SK-N-SH (cell line): ENCODE measurements at places on chromosomes 5 and 9. TPM values are rescaled to one million over a fixed set of nuclear protein-coding genes. Genes with fewer than 3 reads are reported as not detected.

- DNase-seq = no peak
- no peak overlapping the region for H3K27ac ChIP-seq
- no peaks in the 10 kb centered on the region for H3K4me1 ChIP-seq
Observed at GRCh38 chr5:59062986-59063683, 480.3 kb downstream of the RAB3C start.

- H3K27me3 ChIP-seq = no peaks in the 10 kb centered on the region; the same call in 1 of the 2 replicates
- H3K27ac ChIP-seq = no peak overlapping the region
- no peaks in the 10 kb centered on the region for H3K4me1 ChIP-seq
Observed at GRCh38 chr5:175547842-175548241, 69.5 kb downstream of the SFXN1 start.

DNA sequence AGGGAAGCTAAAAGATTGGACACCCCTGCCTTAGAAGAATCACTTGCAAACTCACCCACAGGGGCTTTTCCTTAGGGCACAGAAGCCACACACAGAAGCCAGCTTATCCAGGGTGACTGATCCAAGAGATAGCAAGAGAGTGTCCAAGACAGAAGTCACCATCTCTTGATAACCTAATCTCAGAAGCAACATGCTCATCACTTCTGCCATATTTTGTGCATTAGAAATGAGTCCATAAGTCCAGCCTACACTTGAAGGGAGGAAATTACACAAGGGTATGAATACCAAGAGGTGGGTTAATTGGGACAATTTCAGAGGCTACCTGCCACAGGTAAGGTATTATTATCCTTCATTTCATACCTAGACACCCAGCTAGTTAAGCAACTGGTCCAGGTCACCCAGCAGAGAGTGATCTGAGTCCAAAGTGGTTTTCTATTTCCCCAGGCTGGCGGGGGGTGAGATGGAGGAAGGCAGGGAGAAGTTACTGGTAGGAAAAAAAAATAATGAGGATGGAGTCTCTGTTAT lies 3.7 kb upstream of the ERGIC1 start:
- no peaks in the 10 kb centered on the region for H3K27me3 ChIP-seq
- H3K36me3 ChIP-seq = no peaks in the 10 kb centered on the region
- no peak for DNase-seq
- H3K4me1 ChIP-seq = peaks cover 11% of the 10 kb centered on the region
- H3K27ac ChIP-seq = no peak overlapping the region
- H3K4me3 ChIP-seq = no peak overlapping the region

GRCh38 chr5:176533894-176534611 lies 3.1 kb downstream of the RNF44 start:
- no peak for DNase-seq
- no peak overlapping the region for H3K27ac ChIP-seq
- peaks cover 35% of the 10 kb centered on the region; the same call in 1 of the 2 replicates for H3K36me3 ChIP-seq
- no peaks in the 10 kb centered on the region for H3K27me3 ChIP-seq
- peaks cover 58% of the 10 kb centered on the region for H3K4me1 ChIP-seq

DNA sequence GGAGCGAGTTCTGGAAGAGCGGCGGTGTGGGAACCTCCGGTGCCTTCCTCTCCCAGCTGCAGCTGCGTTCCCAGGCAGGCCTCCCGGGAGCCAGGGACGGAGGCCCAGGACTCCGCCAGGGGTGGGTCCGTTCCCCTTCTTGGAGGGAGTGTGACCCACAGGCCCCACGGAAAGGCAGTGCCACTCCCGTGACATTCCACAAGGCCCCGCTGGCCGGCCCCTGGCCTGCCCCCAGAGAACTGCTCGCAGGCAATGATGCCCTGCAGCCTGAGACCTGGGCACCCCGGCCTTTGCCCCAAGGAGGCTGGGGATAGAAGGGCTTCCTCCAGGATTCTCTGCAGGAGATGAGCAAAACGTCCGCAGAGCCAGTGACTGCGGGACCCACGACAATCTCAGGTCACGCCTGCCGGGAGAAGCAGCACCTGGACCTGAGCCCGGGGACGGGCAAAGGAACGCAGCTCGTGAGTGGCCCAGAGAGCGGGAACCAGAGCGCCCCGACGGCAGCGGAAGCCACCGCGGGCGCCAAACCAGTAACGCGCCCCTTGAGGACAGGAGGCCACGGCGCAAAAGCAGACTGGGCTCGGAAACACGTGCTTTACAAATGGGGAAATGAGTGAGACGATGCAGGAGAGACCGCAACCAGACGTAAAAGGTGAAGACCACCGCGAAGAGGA lies 9.3 kb downstream of the OBP2B start:
- no peaks in the 10 kb centered on the region for H3K4me1 ChIP-seq
- H3K27ac ChIP-seq = no peak overlapping the region
- no peaks in the 10 kb centered on the region for H3K36me3 ChIP-seq
- H3K27me3 ChIP-seq = peaks cover 71% of the 10 kb centered on the region

GRCh38 chr5:107634981-107635848 lies 35.5 kb downstream of the EFNA5 start:
- H3K4me3 ChIP-seq = no peak overlapping the region
- no peak for DNase-seq
- no peaks in the 10 kb centered on the region; the same call in 1 of the 2 replicates for H3K4me1 ChIP-seq
- H3K27me3 ChIP-seq = no peaks in the 10 kb centered on the region

DNA sequence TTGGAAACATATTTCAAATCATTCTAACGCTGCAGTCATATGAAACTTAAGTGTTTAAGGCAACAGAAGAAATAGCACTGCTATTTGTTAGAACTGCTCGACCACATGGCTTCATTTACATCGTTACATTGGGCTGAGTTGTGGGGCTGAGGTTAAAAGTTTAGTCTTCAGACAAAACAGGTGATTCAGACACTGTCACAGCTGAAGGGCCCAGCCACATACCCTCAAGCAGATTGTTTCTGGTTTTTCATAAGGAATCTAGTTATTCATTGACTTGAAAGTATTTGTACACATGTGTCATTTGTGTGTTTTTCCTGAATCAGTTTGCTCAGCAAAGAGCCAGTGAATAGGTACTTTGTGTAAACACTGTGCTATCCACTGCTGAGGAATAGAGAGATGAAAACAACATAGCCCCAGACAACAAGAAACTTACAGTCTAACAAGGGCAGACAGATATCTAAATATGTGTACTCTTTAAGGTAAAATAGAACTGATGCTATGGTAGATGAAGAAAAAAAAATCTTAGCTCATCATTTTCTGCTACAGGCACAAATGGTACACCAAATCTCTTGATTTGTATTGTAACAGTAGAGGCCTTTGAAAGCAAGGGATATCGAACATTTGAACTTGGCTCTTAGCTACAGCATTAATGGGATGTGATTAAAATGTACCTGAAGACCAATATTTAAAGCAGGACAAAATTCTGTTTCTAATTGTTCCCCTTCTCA lies 357.6 kb upstream of the RPS23 start:
- H3K27me3 ChIP-seq = no peaks in the 10 kb centered on the region
- H3K4me1 ChIP-seq = no peaks in the 10 kb centered on the region
- no peak overlapping the region for H3K4me3 ChIP-seq
- DNase-seq = no peak
- peak overlapping the region; percentile 67 for H3K27ac ChIP-seq

DNA sequence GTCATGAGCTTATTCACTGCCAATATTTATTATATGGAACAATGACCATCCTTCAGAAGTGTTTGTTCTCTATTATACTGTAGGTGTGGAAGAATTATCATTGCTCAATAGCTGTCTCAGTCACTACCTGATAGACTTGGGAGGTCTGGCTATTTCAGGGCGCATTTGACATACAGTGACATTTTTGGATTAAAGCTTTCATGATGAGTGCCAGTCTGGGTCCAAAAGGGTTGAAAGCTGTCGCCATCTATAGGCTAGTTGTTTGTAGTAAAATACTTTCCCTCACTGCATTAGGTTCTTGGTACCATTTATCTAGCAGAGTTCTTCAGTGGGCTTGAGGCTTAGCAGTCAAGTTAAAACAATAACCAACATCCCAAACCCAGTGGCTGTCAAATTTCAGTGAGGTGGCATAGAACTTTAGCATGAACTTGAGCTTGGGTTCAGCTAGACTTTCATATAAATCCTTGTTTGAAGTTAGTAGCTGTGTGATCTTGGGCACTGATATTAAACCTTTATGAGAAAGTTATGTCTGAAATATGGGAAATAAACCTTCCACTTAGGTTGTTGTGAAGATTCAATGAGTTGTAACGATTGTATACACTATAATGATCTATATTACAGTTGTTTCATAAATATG lies 110.5 kb upstream of the CDKN2B start:
- peaks cover 11% of the 10 kb centered on the region; the same call in 1 of the 2 replicates for H3K27me3 ChIP-seq
- H3K4me3 ChIP-seq = no peak overlapping the region
- H3K27ac ChIP-seq = no peak overlapping the region
- no peaks in the 10 kb centered on the region for H3K36me3 ChIP-seq
- H3K4me1 ChIP-seq = peaks cover 10% of the 10 kb centered on the region

DNA sequence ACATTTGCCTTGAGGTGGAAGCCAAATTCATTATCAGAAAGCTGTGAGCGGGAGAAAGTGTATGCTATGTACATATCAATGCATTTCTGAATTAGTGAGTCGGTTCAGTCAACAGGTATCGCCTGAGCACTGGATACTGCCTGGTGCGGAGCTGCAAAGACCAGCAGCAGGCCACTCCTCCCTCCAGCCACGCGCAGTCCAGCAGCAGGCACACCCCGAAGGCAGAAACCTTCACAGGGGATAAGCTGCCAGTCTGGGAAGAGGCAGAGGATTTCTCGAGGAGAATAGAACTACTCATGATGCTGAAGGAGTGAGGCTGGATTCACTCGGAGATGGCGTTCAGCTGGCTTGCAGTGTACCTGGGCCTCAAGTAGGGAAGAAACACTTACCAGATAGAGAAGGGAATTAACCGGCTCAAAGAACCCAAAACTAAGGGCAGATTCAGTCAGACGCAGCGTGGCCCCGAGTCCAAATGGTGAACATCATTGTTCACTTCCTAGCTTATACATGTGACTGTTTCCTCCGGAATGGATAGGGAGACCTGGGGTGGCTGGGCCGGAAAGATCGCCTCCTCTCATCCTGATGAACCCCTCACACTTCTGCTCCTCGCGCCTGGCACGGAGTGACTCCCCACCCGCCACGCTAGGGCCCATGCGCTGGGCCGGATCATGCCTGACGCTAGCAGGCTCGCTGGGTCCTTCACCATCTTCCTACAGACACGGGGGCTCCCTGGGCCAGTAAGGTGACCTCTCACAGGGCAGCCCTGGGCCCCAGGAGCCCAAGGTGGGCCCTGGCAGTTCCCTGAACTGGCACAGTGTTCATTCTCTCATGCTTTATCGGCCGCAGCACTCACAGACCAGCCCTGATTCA lies 78.1 kb upstream of the SPATA31C2 start:
- H3K4me3 ChIP-seq = no peak overlapping the region
- no peak overlapping the region for H3K27ac ChIP-seq
- H3K27me3 ChIP-seq = no peaks in the 10 kb centered on the region
- no peak for DNase-seq
- H3K36me3 ChIP-seq = no peaks in the 10 kb centered on the region

DNA sequence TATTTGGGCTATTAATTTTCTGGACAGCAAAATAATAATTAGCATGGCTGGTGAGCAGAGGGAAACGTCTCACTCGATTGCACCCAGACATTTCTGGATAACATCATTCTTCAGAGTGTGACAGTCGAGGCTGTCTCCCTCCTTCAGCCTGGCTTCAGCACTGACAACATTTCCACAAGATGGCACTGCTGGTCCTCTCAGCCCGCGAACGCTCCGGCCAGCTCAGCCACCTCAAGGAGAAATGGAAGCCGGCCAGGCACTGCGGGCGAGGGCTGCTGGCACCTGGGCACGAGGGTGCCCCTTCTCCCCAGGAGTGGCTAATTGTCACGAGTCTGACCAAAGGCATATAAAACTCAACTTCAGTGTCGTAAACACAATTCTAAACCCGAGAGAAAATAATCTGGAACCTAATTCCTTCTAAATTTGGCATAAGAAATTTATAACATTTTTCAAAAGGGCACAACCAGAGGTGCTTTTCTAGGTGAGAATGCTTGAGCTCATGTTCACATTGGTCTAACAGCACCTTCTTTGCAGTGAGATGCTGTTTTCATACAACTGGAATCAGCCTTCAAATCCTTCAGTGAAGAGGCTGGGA lies 65.9 kb downstream of the DAP start:
- DNase-seq = peak; percentile 83
- H3K36me3 ChIP-seq = no peaks in the 10 kb centered on the region
- H3K4me3 ChIP-seq = no peak overlapping the region
- H3K4me1 ChIP-seq = peaks cover 37% of the 10 kb centered on the region
- no peak overlapping the region for H3K27ac ChIP-seq

The CAMK2A gene
- 0.05 and 0.10 TPM in 2 replicates for polyA plus RNA-seq

The KLF4 gene
- 5.3 and 7.2 TPM in 2 replicates for polyA plus RNA-seq

The ADGRD2 gene
- polyA plus RNA-seq = 0.05 and 0.10 TPM in 2 replicates

The RASGEF1C gene
- not detected in 2 replicates for polyA plus RNA-seq

The AJM1 gene
- polyA plus RNA-seq = 2.4 and 2.6 TPM in 2 replicates

The ALDH7A1 gene
- 44.5 and 55.6 TPM in 2 replicates for polyA plus RNA-seq

The ASTN2 gene
- polyA plus RNA-seq = 6.6 and 8.9 TPM in 2 replicates

The DCTN3 gene
- polyA plus RNA-seq = 210 and 300 TPM in 2 replicates

The TAF9 gene
- polyA plus RNA-seq = 106 and 138 TPM in 2 replicates

The CDH10 gene
- polyA plus RNA-seq = 0.10 and 0.24 TPM in 2 replicates

The MTAP gene
- 9.8 and 12.6 TPM in 2 replicates for polyA plus RNA-seq

The SNCB gene
- polyA plus RNA-seq = 0.15 and 0.33 TPM in 2 replicates
